Effector CD4-positive, alpha-beta T cell (primary cell): ENCODE measurements at places on chromosomes 4 and X.

DNA sequence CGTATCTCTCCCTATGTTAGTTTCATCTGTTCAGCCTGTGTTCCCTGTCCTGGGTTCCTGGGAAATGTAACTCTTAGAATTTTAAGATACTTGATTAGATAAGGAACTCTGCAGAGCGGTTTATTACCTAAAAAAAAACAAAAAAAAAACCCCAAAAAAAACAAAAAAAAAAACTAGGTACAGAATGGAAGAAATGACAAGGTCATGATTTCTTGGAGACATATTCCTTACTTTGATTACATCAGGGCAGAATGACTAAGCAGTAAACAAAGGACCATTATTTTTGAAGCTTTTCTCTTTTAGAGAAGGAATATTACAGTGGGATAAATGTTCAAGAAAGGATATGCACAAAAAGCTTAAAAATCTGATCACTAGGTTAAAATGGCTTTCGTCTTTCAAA lies 171.8 kb downstream of the ARAP2 start:
- no peak for DNase-seq

DNA sequence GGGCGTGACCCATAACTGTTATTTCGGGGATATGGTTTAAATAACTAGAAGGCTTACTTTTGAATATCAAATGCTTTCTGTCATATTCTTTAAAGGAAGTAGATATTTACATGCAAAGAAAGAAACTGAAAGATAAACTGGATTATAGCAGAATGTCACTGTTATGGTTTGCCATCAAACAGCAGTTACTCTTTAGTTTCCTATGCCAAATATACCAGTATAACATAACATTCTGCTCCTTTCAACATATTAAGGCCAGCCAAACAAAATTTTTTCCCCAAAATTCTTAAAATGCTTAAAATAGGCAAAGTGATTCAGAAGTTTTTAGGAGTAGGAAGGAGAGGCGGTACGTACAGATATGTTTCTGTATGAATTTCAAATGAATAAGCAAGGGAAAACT lies 27.0 kb downstream of the KDM6A start:
- no peak for DNase-seq

DNA sequence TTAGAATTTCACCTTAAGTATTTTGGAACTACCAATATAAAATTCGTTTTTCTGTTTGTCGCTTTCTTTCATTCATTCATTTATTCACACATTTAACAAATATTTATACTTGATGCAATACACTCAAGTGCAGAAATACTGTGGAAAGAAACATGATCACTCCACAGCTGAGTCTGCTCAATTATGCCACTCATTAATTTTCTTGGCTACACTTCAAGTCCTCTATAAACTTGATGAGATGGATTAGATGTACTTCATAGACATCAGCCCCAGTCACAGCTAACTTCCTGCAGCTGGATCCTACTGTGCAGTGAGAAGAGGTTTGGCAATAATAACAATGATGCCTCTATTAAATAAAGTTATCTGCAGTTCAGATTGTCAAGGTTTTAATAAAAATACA lies 208.1 kb downstream of the PDGFC start:
- DNase-seq = no peak

GRCh38 chrX:55488006-55488592 lies 1.5 kb downstream of the USP51 start:
- DNase-seq = no peak

- no peak for DNase-seq
Measured at GRCh38 chr4:30413915-30414314, 306.3 kb upstream of the PCDH7 start.

DNA sequence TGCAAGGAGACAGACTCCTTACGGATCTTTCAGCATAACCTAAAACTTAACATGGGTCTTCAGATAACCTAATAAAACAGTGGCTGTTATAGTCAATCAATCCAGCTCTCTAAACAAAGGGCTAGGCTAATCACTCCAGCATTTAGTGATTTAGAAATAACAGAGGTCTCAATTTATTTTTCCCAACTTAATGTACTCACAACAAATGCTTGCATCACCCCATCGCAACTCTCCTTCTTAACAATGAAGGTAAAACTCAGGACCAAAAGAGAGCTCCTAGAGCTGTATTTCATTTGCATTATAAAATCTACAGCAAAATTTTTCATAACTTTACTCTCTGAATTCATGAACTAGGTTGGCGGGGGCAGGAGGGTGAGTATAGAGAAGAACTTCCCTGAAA lies 1.1 kb downstream of the LIN54 start:
- no peak for DNase-seq

DNA sequence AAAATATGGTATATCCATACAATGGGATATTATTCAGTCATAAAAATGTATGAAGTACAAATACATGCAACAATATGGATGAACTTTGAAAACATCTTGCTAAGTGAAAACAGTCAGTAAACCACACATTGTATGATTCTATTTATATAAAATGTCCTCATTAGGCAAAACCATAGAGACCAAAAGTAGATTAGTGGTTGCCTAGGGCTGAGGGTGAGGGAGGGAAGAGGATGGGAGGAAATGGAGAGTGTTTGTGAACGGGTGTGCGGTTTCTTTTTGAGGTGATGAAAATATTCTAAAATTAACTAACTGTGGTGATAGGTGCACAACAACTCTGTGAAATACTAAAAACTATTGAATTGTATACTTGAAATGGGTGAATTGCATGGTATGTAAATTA lies 29.6 kb downstream of the TEX11 start:
- DNase-seq = no peak

- DNase-seq = no peak
Measured at GRCh38 chrX:136258951-136259350, 7.8 kb upstream of the MAP7D3 start.
